Panc1 (cell line): ENCODE measurements at places on chromosomes 4 and X. TPM values are rescaled to one million over a fixed set of nuclear protein-coding genes. Genes with fewer than 3 reads are reported as not detected.

DNA sequence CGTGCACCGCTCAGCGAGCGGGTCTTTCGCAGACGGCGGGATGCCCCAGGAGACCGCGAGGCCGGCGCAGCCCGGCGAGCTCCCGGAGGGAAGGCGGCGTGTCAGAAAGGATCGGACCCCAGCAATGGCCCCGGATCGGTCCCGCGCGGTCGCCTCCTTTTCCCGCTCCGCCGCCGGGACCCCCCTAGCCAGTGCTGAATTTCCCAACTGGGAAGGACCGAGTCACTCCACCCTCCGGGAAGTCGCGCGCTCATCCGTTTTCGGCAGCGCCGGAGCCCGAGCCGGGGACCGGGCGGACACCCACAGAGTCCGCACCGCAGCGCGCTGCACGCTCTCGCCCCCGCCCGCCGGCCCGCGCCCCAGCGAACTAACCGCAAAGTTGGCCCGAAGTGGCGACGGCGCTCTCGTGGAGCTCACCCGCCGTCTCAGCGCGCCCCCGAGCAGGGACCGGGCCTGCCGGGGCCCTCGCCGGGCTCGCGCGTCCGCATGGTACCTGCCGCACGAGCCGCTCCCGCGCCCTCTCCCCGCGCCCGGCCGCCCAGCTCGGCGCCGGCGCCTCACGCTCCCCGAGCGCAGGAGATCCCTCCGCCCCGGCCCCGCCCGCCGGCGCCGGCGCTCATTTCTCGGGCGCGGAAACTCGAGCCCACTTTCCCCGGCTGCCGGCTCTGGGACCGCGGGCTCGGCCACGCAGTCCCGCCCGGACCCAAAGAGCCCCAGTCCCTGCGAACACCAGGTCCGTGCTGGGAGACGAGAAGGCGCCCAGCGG is at the start of gene FAT1:
TSS of gene FAT1 (minus strand) at position 565 of the 766 bp plus-strand sequence. CDS start 14,029 bp downstream, outside the sequence.
- H3K4me1 ChIP-seq, result peaks cover 22% of the 10 kb centered on the region
- DNase-seq, result no peak
- H3K4me3 ChIP-seq, result peak within 1 kb of the TSS; percentile 88

DNA sequence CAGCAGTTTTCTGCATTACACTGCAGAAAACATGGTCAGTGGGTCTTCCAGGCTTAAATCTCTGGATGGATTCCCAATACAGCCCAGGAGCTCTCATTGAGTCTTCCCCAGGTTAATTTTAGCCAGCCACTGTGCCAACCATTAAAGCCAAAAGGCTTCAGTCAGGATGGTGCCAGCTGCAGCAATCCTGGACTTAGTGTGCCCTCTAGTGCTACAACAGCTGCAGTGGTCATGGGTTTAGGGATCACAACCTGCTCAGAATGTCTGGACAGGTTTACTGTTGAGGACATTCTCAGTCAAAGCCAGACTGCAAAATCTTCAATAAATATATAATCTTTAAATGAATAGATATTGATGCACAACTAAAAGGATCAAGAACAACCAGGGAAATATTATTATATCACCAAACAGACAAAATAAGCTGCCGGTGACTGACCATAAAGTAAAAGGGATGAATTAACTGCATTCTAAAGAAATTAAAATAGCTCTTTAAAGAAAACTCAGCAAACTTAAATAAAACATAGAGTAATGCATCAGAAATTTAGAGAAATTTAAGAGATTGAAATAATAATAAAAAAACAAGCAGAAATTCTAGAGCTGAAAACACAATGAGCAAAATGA is 639.9 kb downstream of the SPOCK3 start:
- no peaks in the 10 kb centered on the region for H3K4me1 ChIP-seq
- no peaks in the 10 kb centered on the region for H3K27me3 ChIP-seq
- no peak overlapping the region for H3K27ac ChIP-seq
- DNase-seq, result peak; percentile 10

- no peaks in the 10 kb centered on the region for H3K27me3 ChIP-seq
- DNase-seq, result no peak
- H3K36me3 ChIP-seq, result no peaks in the 10 kb centered on the region
- H3K4me1 ChIP-seq, result no peaks in the 10 kb centered on the region
- no peak overlapping the region for H3K4me3 ChIP-seq
Measured at GRCh38 chr4:169446824-169447223, 165.6 kb downstream of the NEK1 start.

- no peaks in the 10 kb centered on the region for H3K4me1 ChIP-seq
- no peaks in the 10 kb centered on the region for H3K36me3 ChIP-seq
- no peaks in the 10 kb centered on the region for H3K27me3 ChIP-seq
Measured at GRCh38 chr4:94508806-94509205, 57.1 kb downstream of the PDLIM5 start.

Gene FAM193A
- total RNA-seq, result 25.7 TPM
